Activated T-helper 1 cell treated with anti-CD3 and anti-CD28 coated beads, Interleukin-2, amount 50 U/mL, for 16 hours (primary cell): ENCODE measurements at places on chromosomes 1 and 21.
A peak's percentile ranks its signal among the peaks of the same experiment; 100 is the strongest.

DNA sequence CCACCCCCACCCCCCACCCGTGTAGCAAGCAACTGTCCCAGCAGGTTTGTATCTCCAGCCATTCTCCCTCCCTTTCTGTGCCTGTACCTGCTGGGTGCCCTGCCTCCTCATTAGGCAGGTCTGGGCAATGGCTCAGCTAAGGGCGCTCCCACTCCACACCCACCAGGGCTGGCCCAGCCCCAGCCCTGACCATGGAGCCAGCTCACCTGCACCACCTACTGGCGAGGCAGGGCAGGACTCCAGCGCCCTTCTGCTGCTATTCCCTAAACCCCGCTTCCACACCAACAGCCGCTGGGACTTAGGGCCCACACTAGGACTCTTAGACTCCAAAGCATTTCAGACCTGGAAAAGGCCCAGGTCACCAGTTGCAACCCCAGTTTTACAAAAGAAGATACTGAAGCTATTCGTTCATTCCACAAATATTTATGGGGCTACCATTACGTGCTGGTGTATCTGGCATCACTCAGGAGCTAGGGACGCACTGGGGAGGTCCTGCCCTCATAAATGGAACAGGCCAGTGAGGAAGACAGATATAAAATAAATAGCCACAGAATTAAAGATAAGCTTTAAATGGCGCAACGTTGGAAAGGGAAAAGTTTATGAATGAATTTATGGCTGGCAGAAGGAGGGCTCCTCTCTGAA lies 24.0 kb downstream of the PGLYRP3 start:
- DNase-seq: no peak

DNA sequence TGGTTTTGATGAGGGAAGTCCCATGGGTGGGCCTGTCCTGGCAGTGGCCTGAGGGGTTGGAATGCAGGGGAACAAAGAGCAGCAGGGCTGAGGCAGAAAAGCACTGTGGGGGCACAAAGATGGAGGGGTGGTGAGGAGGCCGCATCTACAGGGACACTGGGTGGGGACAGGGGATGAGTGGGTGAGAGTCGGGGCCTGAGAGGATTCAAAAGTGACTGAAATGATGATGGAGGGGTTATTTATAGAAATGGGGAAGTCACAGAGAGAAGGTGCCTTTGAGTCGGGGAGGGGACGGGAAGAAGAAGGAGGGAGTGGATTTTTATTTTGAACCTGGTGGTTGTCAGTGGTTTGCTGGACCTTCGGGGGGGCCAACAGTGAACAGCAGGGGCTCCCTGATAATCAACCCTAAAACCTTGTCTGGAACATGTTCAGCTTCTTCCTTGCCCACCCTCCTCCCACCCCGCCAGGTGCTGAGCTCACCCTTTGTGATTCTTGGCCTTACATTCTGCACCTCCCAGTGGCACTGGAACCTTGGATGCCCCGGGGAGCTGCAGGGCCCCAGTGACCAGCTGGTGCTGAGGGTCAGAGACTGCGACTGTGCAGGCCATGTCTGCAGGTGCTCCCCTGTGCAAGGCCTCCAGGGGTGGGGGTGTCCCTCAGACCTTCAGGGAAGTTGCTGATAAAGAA lies 42.9 kb downstream of the IER5 start:
- DNase-seq: no peak

- DNase-seq: peak; percentile 66
These were observed 30.8 kb upstream of the ABCG1 start for GRCh38 chr21:42187976-42188653.

- no peak for DNase-seq
These were observed 402.5 kb downstream of the PTPRC start for GRCh38 chr1:199041173-199041914.

DNA sequence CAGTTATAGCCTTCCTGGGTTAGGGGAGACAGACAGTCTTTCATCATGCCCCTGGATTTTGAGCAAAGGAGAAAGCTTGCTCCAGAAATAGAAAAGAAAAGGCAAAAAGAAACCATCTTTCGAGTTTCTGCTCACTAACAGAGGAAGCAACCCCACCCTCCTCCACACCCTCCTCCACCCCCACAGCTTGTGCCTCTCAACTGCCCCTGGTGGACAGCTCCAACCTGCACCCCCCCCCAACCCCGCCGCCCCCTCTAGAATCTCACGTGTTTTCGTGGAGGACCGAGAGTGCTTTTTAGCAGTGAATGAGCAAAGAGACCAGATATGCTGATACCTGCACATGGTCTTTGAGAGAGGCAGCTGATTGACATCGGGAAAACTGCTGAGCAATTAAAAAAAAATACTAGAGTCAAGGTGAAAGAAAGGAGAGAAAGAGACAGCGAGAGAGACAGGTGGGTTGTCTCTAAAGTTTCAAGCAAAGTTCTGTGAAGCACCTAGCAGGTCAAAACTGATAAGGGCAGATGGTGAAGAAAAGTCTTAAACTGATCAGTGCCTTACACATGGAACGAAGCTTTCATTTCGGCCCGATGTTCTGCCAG lies 358.3 kb downstream of the KIF26B start:
- no peak for DNase-seq

DNA sequence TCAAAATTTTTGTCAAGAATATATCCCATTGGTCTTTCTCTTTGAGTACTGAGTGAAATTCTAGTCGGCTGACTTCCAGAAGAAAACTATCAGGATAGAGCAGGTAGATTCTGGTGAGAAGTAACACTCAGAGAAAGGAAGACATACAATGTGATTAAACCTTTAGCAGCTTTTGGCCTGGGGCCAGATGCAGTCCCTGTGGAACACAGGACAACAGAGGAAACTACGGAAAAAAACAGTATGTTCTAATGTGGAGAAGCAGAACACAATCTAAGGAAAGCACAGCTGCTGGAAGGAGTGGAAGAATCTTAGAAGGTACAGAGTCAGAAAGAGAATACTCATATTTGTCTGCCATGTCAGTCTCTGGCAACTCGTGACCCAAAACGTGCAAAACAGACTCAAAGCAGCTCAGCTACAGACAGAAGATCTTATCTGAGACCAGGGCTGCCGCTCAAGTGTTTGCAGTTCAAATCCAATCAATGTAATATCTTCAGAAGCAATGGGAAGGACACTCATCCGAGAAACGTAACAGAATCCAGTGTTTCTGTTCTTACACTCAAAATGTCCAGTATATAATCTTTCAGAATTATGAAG lies 283.8 kb downstream of the MRPL39 start:
- no peak for DNase-seq

- no peak for DNase-seq
These were observed 4.1 kb downstream of the PTPRU start for GRCh38 chr1:29240400-29240837.

DNA sequence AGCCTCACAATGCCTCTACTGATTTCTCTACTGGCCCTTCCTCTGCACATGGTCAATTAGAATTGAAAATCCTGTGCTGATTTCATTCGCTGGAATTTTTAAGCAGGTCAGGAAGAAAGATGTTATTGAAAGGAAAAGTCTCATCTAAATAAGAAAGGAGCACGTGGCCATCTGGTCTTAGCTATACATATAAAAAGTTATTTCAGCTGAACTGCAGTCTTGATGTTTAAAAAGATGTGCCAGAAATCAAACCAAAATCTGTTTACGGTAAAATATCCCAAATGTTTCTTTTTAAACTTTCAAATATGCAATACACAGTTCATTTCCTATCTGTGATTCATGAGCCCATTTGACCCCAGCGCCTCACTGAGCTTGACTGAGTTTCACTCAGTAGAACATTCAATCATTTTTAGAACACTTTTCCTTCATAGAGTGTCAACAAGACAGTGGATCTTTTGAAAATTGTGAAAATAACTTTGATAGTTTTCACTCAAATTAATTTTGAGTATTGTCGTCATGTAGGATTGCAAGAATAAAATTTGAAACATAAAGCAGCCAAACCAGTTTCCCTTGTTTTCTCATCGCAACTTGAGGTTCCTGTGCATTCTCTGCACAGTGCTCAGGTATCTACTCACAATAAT lies 293.6 kb downstream of the PTPRC start:
- DNase-seq: no peak

GRCh38 chr21:33916200-33916567 lies 580 bp upstream of the ATP5PO start:
- DNase-seq: no peak

DNA sequence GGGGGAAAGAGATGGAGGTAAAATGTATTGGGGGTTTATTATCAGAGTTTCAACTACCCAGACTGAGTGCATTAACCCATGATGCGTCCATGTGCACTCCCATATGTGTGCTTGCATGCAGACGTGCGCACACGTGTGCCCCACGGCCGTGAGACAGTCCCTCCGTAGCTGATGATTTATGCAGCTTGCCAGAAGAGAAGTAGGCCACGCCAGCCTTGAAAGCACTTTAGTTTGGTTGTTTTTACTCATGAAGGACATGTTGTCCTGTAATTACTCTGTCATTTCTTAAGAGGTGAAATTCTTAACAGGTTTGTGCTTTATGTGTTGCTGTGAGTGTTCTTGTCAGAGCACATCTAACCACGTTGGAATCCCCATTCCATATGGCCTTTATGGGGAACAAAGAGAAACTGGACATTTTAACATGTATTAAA lies 467.8 kb downstream of the LMO4 start:
- DNase-seq: no peak

- no peak for DNase-seq
These were observed 14.6 kb downstream of the AJAP1 start for GRCh38 chr1:4668743-4669700.

- no peak for DNase-seq
These were observed 6.8 kb downstream of the MAP7D1 start for GRCh38 chr1:36162680-36163239.

- no peak for DNase-seq
These were observed 46.9 kb downstream of the CD34 start for GRCh38 chr1:207863893-207864535.

GRCh38 chr1:91651661-91652071 lies 151.0 kb downstream of the CDC7 start:
- no peak for DNase-seq

GRCh38 chr1:244674446-244674845 lies 21.5 kb downstream of the DESI2 start:
- no peak for DNase-seq

DNA sequence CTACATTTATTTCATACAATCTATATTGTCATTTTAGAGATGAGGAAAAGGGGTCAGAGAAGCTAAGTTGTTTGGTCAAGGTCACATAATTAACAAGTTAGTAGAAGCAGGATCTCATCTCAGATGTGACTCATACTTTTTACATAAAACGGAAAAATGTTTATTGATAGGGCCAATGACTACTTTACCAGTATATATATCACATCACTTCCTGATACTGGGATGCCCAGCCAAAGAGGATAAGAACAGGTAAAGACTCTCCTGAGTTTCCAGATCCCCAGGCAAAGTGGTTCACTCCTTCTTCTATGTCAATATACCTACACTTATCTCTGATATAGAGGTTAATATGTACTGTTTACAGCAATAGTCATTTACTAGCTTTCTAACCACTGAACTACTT lies 21.0 kb downstream of the YIPF1 start:
- DNase-seq: no peak

DNA sequence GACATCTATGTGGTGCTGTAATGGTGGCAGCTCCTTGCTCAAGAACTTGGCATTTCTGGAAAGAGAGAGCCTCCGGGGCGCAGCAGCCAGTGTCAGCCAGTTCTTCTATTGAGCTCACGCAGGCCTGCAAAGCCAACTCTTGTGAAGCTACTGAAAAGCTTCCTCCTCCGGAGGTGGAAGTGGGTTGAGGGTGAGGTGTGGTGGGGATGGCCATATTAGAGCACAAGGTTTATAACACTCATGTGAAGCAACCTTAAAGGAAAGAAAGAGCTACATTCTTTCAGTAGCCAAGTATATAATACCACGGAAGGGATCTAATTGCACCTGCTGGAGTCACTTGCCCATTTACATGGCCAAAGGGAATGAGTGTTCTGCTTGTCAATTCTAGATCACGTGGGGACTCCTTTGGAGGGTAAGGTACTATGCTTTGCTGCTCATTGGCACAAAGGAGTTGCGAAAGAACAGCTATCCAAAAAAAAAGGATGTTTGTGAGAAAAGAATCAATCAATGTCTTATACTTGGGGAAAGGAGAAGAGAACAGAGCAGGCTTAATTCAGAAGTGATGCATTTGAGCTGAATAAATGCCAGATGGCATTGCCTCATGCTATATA lies 18.3 kb upstream of the MAP10 start:
- no peak for DNase-seq

DNA sequence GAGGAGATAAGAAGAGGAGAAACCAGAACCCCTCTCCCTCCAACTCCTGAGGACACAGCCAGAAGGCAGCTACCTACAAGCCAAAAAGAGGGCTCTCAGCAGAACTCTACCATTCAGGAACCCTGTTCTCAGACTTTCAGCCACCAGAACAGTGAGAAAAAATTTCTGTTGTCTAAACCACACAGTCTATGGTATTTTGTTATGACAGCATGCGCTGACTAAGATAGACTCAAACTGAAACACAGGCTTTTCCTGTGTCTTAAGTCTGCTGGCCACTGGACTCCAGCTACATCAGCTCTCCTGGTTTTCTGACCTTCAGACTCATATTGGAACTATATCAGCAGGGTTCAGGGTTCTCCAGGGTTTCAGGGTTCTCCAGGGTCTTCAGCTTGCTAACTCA lies 126.5 kb upstream of the TNFSF4 start:
- no peak for DNase-seq

DNA sequence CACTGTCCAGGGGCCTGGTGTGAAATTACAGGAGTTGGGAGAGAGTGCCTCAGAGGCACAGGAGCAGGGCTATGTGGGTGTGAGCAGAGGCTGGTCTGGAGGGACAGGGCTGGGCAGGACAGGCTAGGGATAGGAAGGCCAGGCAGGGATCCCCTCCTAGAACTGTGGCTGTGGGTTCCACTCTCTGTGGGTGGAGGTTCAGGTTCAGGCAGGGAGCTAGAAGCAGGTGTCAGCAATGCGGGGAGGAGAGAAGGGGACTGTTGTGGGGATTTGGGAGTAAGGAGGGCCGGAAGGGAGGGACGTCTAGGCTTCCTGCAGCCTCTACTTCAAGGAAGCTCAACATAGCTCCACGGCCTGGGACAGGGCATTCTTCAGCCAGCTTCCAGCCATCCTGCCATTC lies 8.3 kb upstream of the GPR61 start:
- DNase-seq: no peak
